ENCODE measurements at places on chromosomes 7 and 10. TPM values are rescaled to one million over a fixed set of nuclear protein-coding genes. Genes with fewer than 3 reads are reported as not detected.
A peak's percentile ranks its signal among the peaks of the same experiment; 100 is the strongest.

GRCh38 chr10:86540016-86540415 lies 18.4 kb upstream of the WAPL start:
- DNase-seq, result no peak

- no peak for DNase-seq
Measured at GRCh38 chr7:21041666-21042065, 255.0 kb upstream of the SP8 start.

The PTPRN2 gene
- under 0.01 TPM for total RNA-seq

- DNase-seq, result no peak
Measured at GRCh38 chr10:67971311-67971710, 86.9 kb downstream of the SIRT1 start.

DNA sequence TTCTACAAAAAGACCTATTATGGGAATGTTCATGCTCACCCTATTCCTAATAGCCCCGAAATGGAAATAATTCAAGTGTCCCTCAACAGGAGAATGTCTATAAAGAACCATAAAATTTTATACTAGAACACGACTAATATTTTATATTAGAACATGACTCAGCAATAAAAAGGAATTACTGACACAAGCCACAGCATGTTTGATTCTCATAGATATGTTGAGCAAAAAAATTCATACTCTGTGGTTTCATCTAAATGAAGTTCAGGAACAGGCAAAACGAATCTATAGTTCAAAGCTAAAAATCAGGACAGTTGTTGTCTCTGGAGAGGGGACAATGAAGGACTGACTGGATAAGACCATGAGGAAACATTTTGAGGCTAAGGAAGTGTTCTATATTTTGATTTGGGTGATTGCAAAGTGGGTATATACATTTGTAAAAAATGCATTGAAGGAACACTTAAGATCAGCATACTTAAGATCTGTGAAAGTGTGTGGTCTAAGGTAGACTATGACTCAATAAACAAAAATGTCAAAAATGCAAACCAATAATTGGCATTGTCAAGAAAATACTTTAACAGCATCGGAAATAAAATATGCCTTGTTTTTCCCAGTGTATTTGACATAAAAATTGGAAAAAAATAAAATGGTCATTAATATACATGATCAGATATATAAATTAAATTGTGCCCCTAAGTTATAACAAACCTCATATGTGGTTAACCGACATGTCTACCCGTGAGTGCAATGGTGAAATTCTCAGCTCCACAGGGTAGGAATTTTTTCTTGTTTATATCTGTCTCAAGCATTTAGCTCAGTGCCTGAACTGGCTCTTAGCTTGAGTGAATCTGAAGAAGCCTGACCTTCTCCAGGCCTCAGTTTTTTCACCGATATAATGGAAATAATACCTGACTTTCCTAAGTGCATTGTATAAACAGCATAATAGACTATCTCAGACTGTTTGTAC lies 124.9 kb upstream of the CTTNBP2 start:
- no peak for DNase-seq

The FAM131B gene
- 3.4 TPM for total RNA-seq

- no peak for DNase-seq
Measured at GRCh38 chr7:2151237-2151636, 81.5 kb downstream of the MAD1L1 start.

DNA sequence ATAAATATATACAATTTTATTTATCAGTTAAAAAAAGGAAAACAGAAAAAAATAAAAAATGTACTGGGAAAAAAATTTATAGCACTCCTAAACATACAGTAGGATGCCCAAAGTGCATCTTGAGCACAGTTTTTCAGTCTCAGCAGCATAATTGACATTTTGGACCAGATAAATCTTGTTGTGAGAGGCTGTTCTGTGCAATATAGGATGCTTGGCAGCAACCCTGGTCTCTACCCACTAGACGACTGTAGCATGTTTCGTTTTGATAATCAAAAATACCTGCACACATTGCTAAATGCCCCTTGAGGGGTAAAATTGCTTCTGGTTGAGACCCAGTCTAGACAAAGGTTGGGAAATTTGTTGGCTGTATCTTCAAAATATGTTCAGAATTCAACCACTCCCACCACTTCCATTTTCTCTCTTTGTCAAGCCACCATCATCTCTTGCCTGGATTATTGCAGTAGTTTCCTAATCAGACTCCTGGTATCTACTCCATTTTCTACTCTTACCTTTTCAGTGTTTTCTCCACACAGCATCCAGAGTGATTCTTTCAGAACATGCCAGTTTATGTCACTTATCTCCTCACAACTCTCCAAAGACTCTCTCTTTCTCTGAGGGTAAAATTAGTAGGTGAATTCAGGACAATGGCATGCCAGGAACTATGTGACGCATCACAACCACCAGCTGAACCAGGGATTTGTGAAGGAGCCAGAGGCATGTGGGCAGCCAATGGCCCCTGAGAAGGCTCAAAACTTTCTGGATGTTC lies 91.4 kb downstream of the GPR85 start:
- DNase-seq, result peak; percentile 73

The PRSS37 gene
- total RNA-seq, result not detected

DNA sequence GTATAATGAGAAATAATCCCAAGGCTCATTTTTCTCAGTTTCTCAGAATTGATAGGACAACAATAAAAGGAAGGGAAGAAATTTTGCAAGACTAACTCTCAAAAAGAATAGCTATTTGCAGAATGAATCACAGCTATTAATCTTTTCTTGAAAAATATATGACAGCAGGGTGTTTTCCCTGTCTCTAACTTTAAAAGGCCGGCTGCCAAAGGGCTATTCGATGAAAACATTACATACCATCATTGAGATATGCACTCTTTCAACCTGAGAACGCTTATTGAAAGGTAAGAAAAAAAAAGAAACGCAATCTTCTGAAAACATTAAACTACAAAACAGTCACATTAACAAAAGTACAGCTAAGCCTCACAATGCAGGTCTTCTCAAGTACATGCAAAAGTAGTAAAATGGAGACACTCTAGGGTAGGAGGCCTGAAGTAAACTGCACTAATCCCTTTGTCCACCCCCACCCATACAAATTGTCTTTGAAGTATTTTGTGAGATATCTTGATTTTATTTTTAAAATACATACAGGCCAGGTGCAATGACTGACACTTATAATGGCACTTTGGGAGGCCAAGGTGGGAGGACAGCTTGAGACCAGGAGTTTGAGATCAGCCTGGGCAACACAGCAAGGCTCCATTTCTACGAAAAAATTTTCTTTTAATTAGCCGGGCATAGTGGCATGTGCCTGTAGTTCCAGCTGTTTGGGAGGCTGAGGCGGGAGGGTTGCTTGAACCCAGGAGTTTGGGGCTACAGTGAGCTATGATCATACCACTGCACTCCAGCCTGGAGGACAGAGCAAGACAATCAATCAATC lies 83.0 kb downstream of the PARD3 start:
- peak; percentile 61 for DNase-seq

The CALU gene
- total RNA-seq, result 914 TPM

The FAM221A gene
- 1.1 TPM for total RNA-seq

GRCh38 chr7:15929411-15929810 lies 242.9 kb upstream of the MEOX2 start:
- DNase-seq, result no peak

GRCh38 chr7:47581438-47581803 lies 490 bp downstream of the TNS3 start:
- DNase-seq, result no peak

DNA sequence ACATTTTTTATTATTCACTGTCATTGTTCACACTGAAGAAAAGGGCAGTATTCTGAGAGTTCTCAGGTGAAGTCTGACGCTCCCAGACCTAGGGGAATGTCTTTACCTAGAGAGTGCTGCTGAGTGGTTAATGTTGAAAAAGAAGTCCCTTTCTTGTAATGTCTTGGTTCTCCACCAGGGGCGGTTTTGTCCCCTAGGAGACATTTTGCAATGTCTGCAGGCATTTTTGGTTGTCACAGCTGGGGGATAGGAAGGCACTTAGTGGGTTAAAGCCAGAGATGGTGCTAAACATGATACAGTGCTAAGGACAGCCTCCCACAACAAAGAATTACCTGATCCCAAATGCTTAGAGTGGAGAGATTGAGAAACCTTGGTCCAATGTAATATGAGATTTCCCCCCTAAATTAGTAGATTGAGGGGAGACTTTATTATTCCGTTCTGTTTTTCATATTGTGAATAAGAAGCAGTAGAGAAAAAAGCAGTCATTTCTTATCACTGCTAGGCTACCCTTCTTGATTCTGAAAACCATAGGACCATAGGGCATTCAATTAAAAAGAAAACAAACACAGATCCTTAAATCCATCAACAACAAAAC lies 13.1 kb downstream of the UMAD1 start:
- no peak for DNase-seq

- no peak for DNase-seq
Measured at GRCh38 chr10:89916468-89917215, 215.3 kb downstream of the KIF20B start.

DNA sequence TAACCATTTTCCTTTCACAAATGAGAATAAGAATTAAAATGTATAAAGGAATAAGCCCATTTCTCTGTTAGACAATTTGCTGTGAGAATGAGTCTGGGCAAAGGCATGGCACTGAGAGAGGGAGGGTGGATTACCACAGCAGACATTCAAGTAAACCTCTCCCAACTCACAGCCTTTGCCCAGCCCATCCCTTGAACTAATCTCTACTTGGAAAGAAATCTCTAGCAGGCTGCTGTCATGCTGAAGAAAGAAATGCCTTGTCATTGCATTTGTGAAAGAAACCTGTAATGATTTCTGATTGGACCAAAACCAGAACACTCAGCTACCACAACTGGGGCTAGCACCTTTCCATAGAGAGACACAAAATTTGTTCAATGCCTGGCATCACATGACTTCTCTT lies 39.2 kb downstream of the CH25H start:
- DNase-seq, result no peak

GRCh38 chr7:39882148-39882784 lies 67.8 kb upstream of the CDK13 start:
- no peak for DNase-seq

DNA sequence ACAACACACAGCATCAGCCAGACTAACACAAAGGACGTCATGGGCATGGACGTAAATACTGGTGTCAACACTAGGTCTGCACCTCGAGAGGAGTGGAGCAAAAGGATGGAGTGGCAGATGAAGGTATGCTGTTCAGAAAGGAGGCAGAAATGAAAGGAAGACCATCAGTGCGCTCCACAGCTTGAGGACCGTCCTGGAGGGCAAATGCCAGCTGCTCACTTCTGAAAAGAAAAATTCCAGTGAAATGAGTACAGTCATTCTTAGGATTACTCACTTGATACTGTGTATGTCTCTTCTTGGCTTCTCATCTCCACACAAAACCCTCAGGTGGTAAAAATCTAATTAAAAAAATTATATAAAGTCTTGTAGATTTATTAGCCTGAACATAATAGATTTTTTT lies 44.8 kb downstream of the EGFR start:
- peak; percentile 78 for DNase-seq

- DNase-seq, result peak; percentile 61
Measured at GRCh38 chr10:35412900-35413491, 76.7 kb downstream of the CCNY start.

The VPS50 gene
- 26.7 TPM for total RNA-seq

DNA sequence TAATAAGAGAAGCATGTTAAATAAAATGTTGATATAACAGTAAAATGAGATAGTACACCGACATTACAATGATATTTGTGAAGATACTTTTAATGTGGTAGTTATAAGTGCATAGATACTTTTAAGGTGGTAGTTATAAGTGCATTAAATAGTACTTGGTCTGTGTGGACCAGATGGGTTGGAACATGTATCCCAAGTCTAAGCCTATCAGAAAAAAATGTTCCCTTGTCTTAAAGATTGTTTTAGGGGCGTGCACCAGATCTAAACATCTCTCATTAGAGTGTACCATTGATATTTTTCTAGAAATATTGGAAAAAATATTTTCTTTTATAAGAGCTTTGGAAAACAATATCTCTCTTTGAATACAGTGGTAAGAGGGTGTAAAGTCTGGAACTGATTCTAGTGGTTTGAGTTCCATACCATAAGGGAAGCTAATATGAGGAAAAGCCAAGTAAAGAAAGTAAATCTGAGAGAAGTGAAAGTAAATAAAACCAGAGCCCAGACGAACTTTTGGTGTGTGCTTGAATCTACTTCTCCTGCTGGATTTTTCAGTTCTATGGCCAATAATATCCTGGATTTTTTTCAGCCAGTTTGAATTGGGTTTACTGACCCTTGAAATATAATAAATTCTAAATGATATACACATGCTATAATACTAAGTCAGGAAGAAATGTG lies 175.3 kb downstream of the MBL2 start:
- DNase-seq, result no peak

DNA sequence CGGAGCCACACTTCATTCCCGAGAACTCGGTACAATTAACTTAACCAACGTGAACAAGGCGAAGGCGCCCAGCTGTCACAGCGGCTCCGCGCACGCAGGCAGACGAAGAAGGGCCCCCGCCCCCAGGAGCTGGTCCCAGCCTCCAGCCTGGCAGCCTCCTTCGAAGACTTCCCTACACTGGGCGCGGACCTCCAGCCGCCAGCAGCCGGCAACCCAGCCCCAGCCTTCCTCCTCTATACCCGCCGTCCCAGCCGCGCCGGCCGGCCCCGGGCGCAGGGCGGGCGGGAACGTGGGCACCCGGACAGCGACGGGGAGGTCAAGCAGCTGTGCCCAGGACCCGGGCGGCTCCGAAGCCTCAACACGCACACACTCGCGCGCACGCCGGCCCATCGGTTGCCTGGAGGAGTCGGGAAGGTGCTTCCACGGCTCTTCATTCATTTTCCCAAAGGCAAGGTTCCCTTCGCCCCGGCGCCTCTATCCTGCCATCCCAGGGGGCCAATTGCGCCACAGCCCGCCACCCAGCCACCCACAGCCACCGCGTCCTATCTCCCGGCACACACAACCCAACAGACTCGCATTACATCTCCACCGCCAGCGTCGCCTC lies 1.6 kb downstream of the CHST15 start:
- DNase-seq, result no peak

The CYP26C1 gene
- under 0.01 TPM for total RNA-seq

The NPY4R gene
- 0.83 TPM for total RNA-seq

The GPR146 gene
- 0.83 TPM for total RNA-seq

DNA sequence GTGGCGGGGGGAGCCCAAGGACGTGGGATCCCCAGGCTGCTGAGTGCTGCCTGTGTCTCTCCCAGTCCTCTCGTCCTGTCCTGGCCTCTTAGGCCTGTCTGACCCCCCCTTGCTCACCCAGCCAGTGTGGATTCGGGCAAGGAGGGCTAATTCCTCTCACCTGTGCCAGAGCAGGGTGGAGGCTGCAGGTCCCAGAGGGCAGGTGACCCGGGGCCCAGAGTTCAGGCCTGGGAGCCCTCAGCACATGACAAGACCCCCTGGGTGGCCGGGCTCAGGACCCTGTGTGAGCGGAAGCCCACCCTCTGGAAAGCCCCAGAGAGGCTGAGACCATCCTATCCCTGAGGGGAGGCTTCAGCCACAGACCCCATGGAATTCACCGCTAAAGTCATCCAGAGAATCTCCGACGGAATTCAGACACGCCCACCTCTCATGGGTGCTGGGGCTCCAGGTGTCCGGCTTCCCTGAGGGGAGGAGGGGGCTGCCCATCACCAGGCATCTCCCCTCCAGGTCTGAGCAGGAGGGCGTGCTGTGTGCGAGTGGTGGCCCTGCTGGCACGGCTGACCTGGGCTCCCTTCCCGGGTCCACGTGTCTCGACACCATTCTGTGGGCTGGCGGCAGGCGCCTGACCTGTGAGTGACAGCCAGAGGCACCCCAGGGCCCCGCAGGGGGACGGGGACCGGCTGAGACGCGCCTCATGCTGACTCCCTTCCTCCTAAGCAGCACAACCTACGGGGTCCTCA lies 5.0 kb downstream of the KNDC1 start:
- no peak for DNase-seq

The APBB1IP gene
- total RNA-seq, result not detected

The ZNF488 gene
- under 0.01 TPM for total RNA-seq

GRCh38 chr10:22764639-22765038 lies 50.3 kb upstream of the PIP4K2A start:
- DNase-seq, result no peak

The BMI1 gene
- 38.3 TPM for total RNA-seq
